A549 treated with ZK216348 at 1 μM for 4 hours (cell line): ENCODE measurements at places on chromosomes 7 and 10. TPM values are rescaled to one million over a fixed set of nuclear protein-coding genes. Genes with fewer than 3 reads are reported as not detected.

Gene GCK
- total RNA-seq: not detected in 5 replicates

Gene EVX1
- 0.14 to 0.19 TPM (median 0.15 TPM) in 3 of 5 replicates, not detected in the others for total RNA-seq

Gene ZEB1
- total RNA-seq: 6.3 to 11.0 TPM (median 8.5 TPM) in 5 replicates

Gene CYP2C19
- total RNA-seq: not detected in 5 replicates

Gene ANKRD61
- total RNA-seq: 0.22 to 0.92 TPM (median 0.70 TPM) in 5 replicates

Gene FGF8
- not detected in 5 replicates for total RNA-seq

Gene FAM237B
- total RNA-seq: not detected in 5 replicates

Gene PRR15
- total RNA-seq: 2.4 to 3.2 TPM (median 2.7 TPM) in 5 replicates

Gene AKR1C4
- total RNA-seq: 0.27 to 0.50 TPM (median 0.32 TPM) in 4 of 5 replicates, not detected in the other

Gene LBX1
- total RNA-seq: not detected in 5 replicates

Gene ELOVL3
- 0.38 to 0.73 TPM (median 0.62 TPM) in 4 of 5 replicates, not detected in the other for total RNA-seq

Gene DNAH11
- total RNA-seq: 0.15 to 0.35 TPM (median 0.21 TPM) in 5 replicates

Gene FAM25A
- not detected in 5 replicates for total RNA-seq

Gene SPDYE8
- total RNA-seq: not detected in 5 replicates

Gene SPAG6
- not detected in 5 replicates for total RNA-seq

Gene ITGA8
- total RNA-seq: 0.02 TPM in 1 of 5 replicates, not detected in the others

Gene NPSR1
- not detected in 5 replicates for total RNA-seq

Gene GIMAP1
- total RNA-seq: not detected in 5 replicates

Gene PRPS1L1
- not detected in 5 replicates for total RNA-seq

Gene CYP26A1
- 1.6 to 3.9 TPM (median 2.5 TPM) in 5 replicates for total RNA-seq

Gene UNC5B
- 0.72 to 1.7 TPM (median 1.3 TPM) in 5 replicates for total RNA-seq

Gene ADIRF
- not detected in 5 replicates for total RNA-seq

Gene CELF2
- total RNA-seq: 0.05 to 0.07 TPM in 2 of 5 replicates, not detected in the others

Gene FAM24B
- 11.9 to 16.5 TPM (median 14.0 TPM) in 5 replicates for total RNA-seq

Gene HOXA9
- total RNA-seq: 0.29 to 0.79 TPM (median 0.38 TPM) in 5 replicates

Gene UTF1
- total RNA-seq: not detected in 5 replicates

Gene RAB19
- total RNA-seq: not detected in 5 replicates

Gene ADARB2
- not detected in 5 replicates for total RNA-seq

Gene UCMA
- total RNA-seq: not detected in 5 replicates

Gene CCDC71L
- total RNA-seq: 9.6 to 17.8 TPM (median 14.1 TPM) in 5 replicates

Gene MRLN
- total RNA-seq: not detected in 5 replicates

Gene TMEM196
- not detected in 5 replicates for total RNA-seq

Gene SEPTIN14
- not detected in 5 replicates for total RNA-seq

Gene SLC13A1
- not detected in 5 replicates for total RNA-seq

Gene EPHB6
- total RNA-seq: 0.17 to 1.2 TPM (median 0.32 TPM) in 5 replicates

Gene OR6B1
- not detected in 5 replicates for total RNA-seq

Gene SLC18A2
- not detected in 5 replicates for total RNA-seq

Gene TYSND1
- total RNA-seq: 10.0 to 19.9 TPM (median 19.8 TPM) in 5 replicates

Gene VAX1
- total RNA-seq: 1.3 to 1.6 TPM (median 1.4 TPM) in 5 replicates

Gene FXYD4
- not detected in 5 replicates for total RNA-seq

Gene NOC3L
- 13.1 to 31.1 TPM (median 23.3 TPM) in 5 replicates for total RNA-seq

Gene CXCL12
- 0.08 to 0.25 TPM (median 0.20 TPM) in 3 of 5 replicates, not detected in the others for total RNA-seq

Gene MYL7
- total RNA-seq: not detected in 5 replicates

Gene TFEC
- total RNA-seq: 0.16 TPM in 1 of 5 replicates, not detected in the others

Gene MAT1A
- total RNA-seq: 0.05 to 0.15 TPM in 2 of 5 replicates, not detected in the others

Gene CYP2E1
- total RNA-seq: 0.26 to 0.37 TPM (median 0.31 TPM) in 4 of 5 replicates, not detected in the other

Gene DRGX
- not detected in 5 replicates for total RNA-seq
